ENCODE measurements at places on chromosomes 2 and 18.

DNA sequence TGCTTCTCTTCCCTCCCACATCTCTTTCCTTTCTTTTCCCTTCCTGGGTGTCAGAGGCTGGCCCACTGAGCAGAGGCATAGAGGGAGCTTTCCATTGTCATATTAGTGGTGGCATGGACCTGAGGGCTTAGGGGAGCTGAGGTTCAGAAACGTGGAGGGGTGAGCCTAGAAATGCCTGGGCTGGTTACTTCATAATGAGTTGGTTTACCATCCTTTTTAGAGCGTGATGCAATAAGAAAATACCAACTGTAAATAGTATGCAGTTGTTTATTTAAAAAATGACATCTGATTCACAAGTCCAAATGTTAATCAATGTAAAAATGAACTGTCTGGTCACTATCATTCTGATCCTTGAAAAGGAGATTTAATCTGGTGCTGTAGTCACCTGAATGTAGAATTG is 46.3 kb downstream of the MYO1B start:
- no peak for DNase-seq

DNA sequence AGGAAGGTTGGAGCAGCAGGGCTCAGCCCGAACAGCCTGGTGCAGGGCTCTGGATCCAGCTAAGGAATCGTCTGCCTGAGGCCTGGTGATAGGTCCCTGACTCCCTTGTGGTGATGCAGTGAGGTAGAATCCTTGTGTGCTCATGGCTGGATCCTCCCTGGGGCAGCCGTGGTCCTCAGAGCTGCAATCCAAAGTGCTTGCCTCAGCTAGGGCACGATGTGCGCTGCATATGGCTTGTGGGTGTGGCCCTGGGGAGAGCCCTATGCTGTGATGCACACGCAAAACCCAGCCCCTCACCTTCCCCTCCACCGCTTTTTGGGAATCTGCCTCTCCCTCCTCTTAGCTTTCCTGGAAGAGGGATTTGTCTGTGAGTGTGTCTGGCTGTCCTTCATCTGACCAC is 142.2 kb downstream of the DYSF start:
- no peak for DNase-seq

DNA sequence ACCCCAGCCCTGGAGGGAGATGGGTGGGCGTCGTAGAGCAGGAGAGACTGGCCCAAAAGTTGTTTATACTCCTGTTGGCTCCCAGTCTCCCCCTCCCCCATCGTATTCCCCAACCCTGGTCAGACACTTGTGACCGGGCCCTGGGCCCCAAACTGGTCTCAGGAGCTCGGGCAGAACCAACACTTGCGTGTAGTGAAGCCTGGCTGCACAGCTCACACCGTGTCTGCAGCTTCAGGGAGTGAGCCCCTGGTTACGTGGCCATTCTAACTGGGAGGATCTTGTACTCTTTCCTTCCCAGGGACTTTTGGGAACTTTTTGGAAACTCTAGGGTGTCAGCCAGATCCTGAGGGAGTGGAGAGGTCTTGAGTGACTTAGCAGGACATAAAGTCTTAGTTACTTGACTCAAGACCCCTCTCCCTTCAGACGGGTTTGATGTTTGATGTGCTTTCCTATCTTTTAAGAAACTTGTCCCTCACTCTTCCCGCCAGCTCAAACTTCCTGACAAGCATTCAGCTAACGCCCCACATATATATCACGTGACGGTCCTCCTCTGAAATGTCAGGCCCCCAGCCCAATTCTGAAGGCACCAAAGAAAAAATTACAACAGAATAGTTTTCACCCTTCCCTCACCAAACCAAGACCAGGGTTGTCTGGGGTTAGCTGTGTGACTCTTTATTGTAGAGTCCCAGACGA is 2.3 kb downstream of the PKDCC start:
- DNase-seq, result no peak

DNA sequence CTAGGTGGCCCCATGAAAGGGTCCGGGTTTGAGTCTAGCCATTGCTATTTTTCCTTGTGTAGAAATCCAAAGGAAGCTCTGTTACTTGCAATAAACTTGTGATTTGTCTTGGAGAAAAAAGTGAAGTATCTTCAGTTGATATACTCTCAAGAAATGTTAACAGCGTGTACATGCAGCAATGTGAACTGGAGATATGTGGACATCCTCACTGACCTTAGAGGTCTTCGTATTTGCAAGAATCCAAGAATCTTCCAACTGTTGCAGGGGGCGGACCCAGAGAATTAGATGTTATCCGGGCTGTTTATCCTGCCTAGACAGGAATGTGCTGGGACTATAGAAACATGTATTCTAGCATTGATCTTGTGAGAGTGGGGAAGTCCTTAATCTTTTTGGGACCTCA is 187.6 kb downstream of the KCNS3 start:
- DNase-seq, result no peak

DNA sequence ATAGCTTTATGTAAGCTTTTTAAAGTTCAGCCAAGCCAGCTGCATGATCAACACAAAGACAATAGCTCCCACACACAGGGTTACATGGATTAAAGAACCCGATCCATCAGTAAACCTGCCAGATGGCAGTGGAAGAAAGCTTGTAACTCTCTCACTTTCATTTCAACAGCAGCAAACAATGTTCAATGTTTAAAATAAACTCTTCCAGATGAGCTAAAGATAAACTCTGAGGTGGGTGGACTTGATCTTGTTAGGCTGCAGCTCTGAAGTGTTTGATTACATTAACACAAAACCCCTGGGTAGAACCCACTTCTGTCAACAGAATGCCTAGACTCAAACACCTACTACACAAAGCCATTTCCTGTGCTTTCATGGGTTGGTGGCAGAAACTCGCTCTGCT is 13.9 kb downstream of the RDH14 start:
- DNase-seq, result no peak

DNA sequence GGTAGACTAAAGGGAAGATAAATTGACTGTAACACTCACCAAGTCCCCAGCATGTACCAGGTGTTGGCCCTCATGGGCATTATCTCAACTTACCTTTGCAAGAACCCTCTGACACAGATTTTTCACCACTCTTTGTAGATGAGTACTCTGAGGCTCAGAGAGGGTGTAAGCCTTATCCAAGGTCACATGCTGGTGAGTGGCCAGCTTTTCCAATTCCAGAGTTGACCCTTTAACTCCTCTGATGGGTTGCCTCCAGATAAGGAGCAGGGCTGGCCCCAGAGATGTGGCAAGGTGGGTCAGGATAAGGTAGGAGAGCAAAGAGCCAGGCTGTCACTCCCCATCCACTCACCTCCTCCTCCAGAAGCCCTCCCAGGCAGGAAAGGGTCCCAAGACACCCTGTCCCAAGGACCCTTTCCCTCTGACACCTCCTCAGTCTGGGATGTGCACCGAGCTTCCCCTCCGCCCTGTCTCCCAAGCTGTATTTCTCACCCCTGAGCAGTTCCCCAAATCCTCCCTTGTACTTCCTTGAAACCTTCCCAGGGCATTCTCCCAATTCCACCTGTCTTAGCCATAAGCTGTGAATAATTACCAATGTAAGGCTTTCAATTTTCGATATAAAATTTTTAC is 165.9 kb downstream of the ZFP36L2 start:
- DNase-seq, result no peak

GRCh38 chr2:48856144-48856543 is 100.6 kb upstream of the LHCGR start:
- DNase-seq, result no peak

- DNase-seq, result no peak
These were observed 1368.4 kb upstream of the CELF4 start for GRCh38 chr18:38933910-38934510.

DNA sequence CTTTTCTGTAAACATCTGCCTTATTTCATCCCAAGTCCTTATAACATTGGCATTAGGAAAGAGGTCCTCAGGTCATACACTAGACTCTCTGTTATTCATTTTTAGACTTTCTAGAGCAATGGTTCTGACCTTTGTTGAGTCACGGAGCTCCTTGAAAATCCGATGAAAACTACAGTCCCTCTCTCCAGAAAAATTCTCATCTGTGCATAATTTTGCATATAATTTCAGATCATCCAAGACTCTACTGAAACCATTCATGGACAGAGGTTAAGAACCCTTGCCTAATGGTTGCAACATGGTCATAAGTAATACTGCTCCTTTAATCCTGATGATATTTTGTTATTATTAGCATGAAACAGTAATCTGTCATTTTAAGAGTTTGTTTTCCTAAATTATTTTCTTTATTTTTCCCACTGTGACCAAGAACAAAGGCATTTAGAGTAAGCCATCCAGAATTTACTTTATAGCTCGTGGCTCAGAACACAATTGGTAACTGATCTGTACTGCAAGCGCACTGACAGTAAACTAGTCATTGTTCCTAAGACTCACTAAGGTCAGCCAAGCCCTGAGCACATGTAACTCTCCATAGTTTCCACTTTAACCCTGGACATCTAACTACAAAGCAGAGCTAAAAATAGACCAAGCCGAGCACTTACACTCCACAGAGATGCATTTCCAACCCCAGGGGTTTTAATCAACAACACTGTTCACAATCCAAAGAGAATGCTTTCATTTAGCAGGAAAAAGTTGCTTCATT is 8.4 kb downstream of the MYOM1 start:
- DNase-seq, result no peak

GRCh38 chr2:145687442-145688134 is 1167.7 kb upstream of the ZEB2 start:
- DNase-seq, result no peak

DNA sequence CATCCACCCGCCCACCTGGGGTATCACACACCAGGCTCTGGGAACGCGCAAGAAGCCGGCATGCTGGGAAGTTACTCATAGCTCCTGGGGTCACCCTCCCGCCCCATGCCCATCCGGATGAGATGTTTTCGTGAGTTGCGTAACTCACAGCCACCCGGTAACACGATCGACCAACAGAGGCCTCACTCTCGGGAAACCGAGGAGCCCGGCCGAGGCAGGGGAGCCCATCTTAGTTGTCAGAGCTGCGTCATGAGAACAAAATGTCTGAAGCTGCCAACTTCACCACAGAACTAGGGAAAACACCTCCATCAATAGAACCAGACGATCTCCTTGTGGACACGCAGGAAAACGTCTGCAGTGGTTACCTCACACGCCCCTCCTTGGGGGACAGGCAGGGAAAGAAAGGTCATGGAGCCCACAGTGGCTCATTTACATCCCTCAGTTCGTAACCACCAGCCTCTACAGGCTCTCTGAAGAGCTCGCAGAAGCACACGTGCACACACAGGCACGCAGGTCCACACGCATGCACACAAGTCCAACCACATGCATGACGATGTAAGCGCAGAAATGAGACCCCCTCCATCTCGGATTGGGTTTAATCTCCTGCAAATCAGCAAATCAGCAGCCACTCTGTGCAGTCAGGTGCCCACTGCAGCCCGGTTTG is 26.2 kb downstream of the ADI1 start:
- DNase-seq, result no peak

- no peak for DNase-seq
These were observed 16.7 kb upstream of the MRO start for GRCh38 chr18:50836521-50836957.

- no peak for DNase-seq
These were observed 31.2 kb downstream of the SMAD2 start for GRCh38 chr18:47899107-47899840.

- DNase-seq, result no peak
These were observed 35.5 kb downstream of the TGIF1 start for GRCh38 chr18:3485153-3486149.

- DNase-seq, result no peak
These were observed 7.8 kb upstream of the TRABD2A start for GRCh38 chr2:84888401-84889276.

DNA sequence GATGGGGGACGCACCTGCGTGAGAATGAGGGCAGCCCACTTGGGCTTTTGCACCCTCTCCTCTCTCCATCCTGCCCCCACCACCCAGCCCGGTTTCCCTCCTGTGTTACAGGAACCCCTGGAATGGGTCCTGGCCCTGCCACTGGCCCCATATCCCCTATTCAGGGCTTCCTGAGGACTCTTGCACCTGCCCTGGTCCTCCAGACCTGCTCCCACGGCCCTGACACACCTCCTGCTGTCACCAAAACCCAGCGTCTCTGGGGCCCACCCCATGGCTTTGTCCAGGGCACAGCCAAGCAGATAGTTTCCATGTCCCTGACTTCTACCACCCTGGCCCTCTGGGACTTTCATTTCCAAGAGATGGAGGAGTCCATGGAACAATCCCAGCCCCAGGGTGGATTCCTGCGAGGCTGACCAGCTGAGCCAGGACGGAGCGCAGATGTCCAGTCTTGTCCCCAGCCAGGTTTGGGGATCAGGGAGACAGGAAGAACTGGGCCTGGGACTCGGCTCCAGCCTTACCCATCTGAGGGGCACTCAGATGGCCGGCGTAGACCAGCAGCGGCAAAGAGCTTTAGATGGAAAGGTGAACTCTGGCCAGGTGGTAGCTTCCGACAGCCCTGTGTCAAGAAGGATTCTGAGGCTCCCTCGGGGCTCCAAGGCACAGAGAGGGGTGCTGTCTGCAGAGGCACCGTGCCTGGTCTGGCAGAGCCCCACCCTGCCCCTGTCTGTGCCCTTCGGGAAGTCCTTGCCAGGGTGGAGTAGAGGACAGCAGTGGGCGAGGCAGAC is 12.0 kb downstream of the GPR35 start:
- DNase-seq, result no peak

GRCh38 chr2:194765723-194766122 is 891.3 kb upstream of the SLC39A10 start:
- DNase-seq, result no peak

DNA sequence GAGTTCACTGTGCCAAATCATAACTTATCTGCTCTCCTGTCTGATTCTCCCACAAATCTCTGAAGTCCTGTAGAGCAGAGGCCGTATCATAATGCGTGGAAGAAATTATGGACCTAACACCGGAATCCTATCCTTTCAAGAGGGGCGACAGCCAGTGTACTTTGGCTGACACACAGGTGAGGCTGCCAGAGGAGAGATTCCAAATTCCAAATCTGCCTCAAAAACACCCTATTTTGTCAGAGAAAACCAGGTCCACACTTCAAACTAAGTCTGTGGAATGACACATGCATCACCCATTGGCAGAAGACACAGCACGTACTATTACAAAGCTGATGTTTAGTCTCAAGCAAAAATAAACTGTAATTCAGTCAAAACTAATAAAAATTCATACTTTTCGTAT is 139.2 kb upstream of the PID1 start:
- no peak for DNase-seq
